ENCODE measurements at places on chromosomes 6 and 20. TPM values are rescaled to one million over a fixed set of nuclear protein-coding genes. Genes with fewer than 3 reads are reported as not detected.

The TRIM26 gene
- 65.4 TPM for total RNA-seq

DNA sequence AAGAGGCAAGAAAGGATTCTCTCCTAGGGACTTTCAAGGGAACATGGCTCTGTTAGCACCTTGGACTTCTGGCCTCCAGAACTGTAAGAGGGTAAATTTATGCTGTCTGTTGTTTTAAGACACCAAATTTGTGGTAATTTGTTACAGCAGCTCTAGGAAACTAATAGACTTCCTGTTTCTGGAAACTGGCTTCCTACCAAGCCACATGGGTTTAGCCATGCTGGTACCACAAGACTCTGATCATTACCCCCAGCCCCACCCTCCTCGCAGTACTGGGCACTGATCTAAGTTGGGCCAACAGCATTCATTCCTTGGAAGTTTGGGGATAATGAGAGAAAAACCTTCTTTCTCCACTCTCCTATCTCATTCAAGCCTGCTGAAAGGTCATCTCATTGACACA is 109.5 kb upstream of the SMLR1 start:
- no peaks in the 10 kb centered on the region for H3K36me3 ChIP-seq
- no peak overlapping the region for H3K4me3 ChIP-seq
- DNase-seq: no peak
- H3K27ac ChIP-seq: no peak overlapping the region
- no peaks in the 10 kb centered on the region for H3K27me3 ChIP-seq

DNA sequence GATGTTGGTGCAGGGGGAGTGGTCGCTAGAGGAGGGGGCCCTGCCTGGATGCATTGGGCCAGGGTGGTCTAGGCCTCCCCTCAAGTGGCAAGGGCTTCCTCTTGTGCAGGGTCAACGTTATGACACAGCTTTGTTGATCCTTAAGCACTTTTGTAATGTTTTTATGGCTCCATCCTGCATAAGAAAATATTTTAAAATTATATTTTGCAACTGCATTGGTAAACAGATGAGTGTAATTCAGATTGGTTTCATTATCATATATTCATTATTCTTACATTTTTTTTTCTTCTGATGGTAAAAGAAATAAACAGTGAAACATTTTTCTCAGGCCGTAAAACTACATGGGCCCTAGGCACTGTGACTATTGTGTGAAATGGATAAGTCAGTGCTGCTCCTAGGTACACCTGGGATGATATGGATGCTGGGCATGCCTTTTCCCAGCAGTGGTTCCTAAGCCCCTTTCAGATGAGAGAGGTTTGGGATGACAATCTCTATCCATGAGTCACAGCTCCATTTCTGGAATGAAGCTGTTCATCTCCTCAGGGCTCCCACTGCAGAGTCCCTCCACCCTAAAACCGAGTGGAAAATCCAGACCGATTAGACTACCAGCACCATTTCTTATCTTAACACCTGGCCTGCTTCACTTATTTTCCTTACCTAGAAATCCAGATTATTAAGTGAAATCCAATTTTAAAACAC is 5.8 kb upstream of the SIM1 start:
- H3K4me1 ChIP-seq: peaks cover 12% of the 10 kb centered on the region
- H3K36me3 ChIP-seq: no peaks in the 10 kb centered on the region
- no peak overlapping the region for H3K4me3 ChIP-seq
- no peak for DNase-seq

DNA sequence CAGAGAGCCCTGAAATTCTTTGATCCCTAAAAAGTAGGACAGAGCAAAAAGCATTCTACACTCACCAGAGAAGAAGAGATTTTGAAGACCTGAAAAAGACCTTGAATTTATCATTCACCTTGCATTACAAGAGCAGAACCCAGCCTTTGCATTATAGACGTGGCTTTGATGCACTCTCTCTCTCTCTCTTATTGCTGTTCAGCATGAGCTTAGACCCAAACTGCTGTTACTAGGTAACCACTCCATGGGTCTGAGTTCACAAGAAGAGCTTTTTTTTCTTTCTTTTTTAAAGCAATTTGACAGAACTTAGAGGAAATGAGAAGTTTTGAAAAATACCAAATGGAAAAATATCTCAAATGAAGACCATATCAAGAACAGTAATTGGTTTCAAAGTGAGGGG is 44.4 kb downstream of the COL9A1 start:
- H3K27ac ChIP-seq: no peak overlapping the region
- no peaks in the 10 kb centered on the region for H3K36me3 ChIP-seq
- no peaks in the 10 kb centered on the region for H3K4me1 ChIP-seq
- H3K27me3 ChIP-seq: no peaks in the 10 kb centered on the region

DNA sequence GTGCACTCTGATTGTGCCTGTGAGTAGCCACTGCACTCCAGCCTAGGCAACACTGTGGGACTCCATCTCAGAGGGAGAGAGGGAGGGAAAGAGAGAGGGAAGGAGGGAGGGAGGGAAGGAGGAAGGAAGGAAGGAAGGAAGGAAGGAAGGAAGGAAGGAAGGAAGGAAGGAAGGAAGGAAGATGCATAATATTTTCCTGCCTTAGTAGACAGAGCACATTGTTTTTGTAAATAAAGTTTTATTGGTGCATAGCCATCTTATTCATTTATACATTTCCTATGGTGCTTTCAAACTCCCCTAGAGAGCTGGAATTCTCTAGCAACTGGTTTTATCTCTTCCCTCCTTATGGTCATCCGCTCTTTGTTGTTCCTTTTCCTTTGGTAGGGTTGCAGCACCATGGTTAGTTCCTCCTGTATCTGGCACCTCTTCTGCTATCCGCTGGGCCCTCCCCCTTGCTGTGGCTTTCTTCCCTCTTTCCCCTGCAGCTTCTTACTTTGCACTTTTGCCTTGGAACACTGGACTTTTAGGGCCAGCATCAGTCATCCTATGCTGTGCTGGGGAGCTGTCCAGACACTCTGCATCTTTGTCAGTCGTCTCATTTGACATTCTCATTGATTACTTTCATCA is 20.2 kb downstream of the GPR6 start:
- H3K36me3 ChIP-seq: no peaks in the 10 kb centered on the region
- H3K27ac ChIP-seq: no peak overlapping the region
- no peak overlapping the region for H3K4me3 ChIP-seq
- no peak for DNase-seq

DNA sequence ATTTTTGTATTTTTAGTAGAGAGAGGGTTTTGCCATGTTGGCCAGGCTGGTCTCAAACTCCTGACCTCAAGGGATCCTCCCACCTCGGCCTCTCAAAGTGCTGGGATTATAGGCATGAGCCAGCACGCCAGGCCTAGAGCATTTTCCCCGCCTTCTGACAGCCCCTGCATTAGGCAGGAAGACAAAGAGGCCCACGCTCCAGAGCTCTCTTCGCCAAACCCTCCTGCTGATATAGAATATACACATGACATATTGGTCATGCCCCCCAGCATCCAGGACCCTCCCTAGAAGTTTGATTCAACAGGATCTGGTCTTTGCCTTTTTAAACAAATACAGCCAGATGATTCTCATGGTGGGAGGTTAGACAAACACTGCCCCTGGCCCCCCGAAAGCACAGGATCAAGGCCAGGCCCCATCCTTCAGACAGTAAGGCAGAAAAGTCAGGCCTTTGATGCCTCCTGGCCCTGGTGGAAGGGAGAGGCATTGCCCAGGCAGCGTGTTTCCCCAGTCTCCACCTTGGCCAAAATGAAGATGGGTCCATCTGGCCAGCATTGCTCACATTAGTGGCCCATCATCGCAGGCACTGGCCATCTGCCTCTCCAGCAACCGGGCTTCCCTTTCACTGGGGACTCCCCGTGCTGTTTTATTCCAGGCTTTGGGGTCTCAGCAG is 4.4 kb downstream of the SULF2 start:
- H3K4me3 ChIP-seq: no peak overlapping the region
- H3K27me3 ChIP-seq: no peaks in the 10 kb centered on the region
- DNase-seq: no peak
- no peak overlapping the region for H3K27ac ChIP-seq

DNA sequence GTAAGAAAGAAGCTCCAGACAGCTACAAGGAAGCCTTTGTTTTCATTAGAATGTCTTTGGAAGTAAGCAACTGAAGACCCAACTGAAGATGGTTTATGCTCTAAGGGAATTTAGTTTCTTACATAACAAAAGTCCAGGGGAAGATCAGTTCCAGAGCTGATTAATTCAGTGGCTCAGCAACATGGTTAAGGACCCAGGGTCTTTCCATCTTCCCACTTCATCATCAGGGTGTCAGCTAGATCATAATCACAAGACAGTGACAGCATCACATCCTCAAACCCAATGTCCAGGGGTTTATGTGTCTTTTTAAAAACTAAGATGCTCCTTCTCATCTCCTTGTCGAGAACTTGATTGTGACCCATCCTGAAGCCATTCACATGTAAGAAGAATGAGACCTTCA is 119.7 kb upstream of the PRDM1 start:
- DNase-seq: no peak
- no peaks in the 10 kb centered on the region for H3K4me1 ChIP-seq
- H3K27ac ChIP-seq: no peak overlapping the region
- H3K36me3 ChIP-seq: no peaks in the 10 kb centered on the region

Data from thyroid gland (tissue), 4 donors.